ENCODE measurements at places on chromosomes 4 and X.
A peak's percentile ranks its signal among the peaks of the same experiment; 100 is the strongest.

GRCh38 chrX:64894454-64895038 is 81.7 kb downstream of the ZC4H2 start:
- no peak for DNase-seq

DNA sequence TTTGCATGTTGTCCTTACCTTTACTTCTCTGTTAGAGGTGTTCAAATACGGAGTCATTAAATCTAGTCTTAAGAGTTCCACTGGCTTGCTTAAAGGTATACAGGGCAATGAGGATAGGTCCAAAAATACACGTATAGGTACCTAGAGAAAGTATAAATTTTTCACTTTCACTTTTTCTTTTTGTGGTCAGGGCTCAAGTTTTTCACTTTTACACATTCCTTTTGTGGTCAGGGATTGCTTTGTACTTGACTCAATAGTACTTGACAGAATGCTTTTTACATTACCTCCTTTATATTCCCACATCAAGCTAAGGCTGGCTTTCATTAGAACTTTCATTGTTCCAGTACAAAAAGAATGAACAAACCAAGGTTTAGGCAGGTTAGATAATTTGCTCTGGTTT is 21.7 kb downstream of the TMEM184C start:
- no peak for DNase-seq

DNA sequence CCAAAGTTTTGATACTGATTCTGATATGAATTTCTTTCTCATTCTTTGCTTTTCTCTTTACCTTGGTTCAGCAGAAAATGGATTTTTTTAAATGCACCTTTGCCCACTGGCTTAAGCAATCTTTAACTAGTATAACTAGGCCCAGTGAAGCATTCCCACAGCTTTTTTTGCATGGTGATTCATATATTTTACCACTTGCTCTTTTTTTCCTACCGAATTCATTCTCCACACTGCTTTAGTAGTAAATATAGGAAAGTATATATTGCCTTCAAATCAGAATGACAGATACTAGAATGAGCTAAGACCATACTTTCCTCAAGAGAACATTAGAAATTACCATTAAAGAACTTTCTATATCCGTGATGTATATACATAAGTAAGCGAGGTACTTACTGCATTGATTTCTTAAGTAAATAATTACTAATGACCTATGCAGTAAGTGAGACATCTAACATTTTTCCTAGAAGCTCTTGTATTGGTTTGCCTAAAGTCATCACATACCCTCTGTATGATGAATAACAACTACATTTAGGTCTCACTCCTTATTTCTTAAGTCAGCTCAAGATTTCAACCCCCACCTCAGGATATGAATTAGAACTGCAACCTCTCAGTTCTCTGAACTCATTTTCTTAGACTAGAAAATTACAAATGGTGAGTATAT is 44.2 kb downstream of the SLC4A4 start:
- no peak for DNase-seq

- DNase-seq, result no peak
Observed at GRCh38 chr4:84778041-84778440, 188.4 kb downstream of the WDFY3 start.

DNA sequence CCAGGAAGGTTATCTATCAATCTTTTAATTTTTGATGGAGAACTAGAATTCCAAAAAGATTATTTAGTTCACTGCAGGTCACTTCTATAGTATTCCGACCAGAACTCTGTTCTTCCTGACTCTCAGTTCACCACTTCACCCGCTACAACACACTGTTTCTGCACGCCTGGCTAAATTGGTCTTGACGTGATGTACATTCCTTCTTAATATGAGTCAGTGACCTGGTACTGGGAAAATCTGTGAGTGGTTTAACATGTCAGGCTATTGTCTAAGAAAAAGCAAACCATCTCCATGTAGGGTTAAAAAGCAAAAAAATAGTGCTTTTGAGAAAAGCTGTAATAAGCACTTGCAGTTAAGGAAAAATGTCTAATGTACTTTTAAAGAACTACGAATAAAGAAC is 120.4 kb downstream of the NDST3 start:
- DNase-seq, result peak; percentile 54

DNA sequence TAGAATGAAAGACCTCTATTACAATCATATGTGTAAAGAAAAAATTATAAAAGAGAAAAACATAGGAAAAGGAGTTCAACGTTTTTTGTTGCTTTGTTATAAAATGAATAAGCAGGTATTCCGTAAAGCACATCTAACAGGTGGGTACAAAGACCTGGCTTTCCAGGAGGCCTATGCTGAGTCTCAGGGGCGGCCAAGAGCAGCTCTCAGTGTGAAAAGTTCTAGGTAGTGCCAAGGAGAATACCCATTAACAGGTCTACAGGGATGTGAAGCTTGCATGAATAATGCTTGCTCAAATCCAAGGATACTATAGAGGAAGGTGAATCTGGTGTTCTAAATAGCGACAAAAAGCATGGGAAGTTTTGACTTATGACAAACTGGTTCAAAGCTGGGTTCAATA is 944.4 kb downstream of the PDHA2 start:
- DNase-seq, result no peak

- DNase-seq, result no peak
Observed at GRCh38 chrX:8731559-8732395, at the start of gene ANOS1. Gene ANOS1 (minus strand): TSS chrX:8732137. CDS start chrX:8732036, 101 bp downstream.

GRCh38 chrX:140815868-140816267 is 106.3 kb downstream of the LINC00632 start:
- DNase-seq, result peak; percentile 5

- no peak for DNase-seq
Observed at GRCh38 chr4:54099748-54100574, at the start of gene GSX2. Gene GSX2 (plus strand): TSS chr4:54100163. CDS start chr4:54100345, 182 bp downstream.

DNA sequence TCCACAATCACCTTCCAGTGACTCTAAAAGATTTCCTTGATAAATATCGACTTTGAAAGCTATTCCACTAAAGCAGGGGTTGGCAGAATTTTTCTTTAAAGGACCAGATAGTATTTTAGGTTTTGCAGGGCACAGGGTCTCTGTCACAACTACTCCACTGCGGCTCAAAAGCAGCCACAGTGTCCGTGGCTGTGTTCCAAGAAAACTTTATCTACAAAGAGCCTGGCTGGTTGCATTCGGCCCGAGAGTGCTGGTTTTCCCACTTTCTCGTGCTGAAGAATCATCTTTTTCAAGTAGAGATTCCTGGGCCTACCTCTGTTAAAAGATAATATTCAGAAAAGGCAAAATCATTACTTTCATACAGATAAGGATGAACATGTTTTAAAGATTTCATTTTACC is 55.6 kb downstream of the TSPAN7 start:
- no peak for DNase-seq

- DNase-seq, result no peak
Observed at GRCh38 chrX:12329476-12329875, 191.2 kb downstream of the FRMPD4 start.

- DNase-seq, result no peak
Observed at GRCh38 chr4:42225286-42225685, 72.8 kb upstream of the BEND4 start.

DNA sequence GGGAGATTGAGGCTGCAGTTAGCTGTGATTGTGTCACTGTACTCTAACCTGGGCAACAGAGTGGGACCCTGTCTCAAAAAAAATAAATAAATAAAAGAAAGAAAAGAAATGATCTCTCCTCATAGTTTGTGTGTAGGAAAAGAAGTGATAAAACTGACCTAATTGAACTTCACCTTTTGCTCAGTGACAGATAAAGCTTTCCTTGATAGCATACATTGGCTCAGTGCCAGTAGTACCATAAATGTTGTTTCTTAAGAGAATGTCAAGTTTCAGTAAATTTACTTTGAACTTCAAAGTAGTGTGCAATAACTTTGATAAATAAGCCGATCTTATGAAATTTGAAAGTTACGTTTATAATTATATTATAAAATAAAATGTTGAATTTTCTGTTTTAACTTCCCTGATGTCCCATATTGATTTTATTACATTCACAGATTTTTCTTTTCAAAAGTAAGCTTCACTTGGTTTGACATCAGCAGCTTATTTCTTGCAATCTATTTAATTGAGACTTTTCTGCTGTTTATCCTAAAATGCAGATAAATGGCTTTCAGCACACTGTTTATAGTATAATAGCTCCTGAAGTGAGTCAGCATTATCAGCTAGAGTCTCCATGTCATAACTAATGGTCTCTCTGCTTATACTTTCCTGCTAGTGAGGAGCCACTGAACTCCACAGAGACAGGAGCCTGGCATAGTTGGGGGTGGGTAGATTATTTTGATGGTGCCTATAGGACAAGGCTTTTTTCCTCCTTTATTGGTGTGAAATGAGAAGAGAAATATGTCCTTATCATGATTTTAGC is 330.1 kb downstream of the BMPR1B start:
- no peak for DNase-seq

GRCh38 chrX:48153769-48154168 is 23.3 kb downstream of the SPACA5B start:
- DNase-seq, result no peak

- no peak for DNase-seq
Observed at GRCh38 chrX:116114999-116115398, 55.5 kb upstream of the AGTR2 start.

DNA sequence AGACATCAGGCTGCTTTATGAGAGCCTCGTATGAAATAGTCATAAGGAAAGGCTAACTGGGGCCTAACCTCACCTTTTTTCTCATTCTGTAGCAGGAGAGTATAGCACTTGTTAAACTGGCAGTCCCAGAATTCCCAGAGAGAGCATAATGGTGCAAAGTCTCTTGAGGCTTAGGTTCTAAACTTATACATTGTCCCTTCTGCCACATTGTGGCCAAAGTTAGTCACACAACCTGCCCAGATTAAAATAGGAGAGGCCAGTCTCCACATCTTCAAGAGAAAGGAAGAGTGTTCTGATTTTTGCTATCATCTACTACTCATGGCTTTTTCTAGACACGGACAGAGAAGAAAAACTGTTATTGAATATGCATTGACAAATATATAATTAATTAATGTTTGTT is 1588.9 kb upstream of the PCDH7 start:
- DNase-seq, result no peak

DNA sequence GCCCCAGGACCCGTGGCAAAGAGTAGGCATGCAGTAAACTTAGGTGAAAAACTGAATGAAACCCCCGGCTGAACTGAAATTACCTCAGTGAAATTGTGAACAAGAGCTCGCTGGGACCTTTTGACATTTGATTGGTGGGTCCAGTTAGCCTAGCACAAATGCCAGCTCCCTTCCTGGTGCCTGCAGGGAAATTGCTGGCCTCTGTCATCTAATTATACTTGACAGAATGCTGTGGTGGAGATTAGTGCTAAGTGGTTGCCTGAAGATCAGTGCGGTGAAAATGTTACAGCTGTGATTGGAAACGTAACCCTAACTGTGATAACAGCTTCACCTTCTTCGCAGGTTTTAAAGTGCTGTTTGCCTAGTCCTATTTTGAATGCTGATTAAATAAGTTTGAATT is 43.0 kb downstream of the ADD1 start:
- DNase-seq, result no peak

- DNase-seq, result no peak
Observed at GRCh38 chr4:184825141-184825895, 450 bp downstream of the ACSL1 start.

DNA sequence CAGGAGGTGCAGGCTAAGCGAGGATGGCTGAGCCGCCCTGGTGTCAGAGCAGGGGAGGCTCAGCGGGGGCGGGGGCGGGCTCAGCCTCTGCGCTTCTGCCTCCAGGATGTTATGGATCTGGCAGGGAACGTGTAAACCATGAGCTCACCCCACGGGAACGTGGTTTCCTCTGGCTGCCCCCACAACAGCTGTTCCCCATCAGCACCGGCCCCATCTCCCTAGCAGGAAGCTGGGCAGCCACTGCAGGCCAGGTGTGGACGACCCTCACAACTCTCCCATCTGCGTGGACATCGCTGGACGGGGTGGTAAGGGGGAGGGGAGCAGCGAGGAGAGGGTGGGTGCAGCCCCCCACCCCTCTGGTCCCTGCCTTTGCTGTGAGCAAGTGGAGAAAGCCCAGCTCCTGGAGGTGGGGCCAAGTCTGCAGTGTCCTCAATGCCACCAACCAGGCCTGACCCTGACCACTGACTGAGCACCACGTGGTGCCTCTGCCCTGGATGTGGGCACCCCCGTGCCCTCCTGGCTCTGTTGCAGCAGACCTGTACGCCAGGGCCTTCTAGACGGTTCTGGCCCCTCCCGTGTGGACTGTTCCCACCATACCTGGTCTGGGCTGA is 28.1 kb upstream of the SPON2 start:
- peak; percentile 73 for DNase-seq

- DNase-seq, result no peak
Observed at GRCh38 chrX:136736690-136737089, 44.0 kb downstream of the ARHGEF6 start.

- no peak for DNase-seq
Observed at GRCh38 chr4:84146300-84146959, 352.7 kb downstream of the NKX6-1 start.

DNA sequence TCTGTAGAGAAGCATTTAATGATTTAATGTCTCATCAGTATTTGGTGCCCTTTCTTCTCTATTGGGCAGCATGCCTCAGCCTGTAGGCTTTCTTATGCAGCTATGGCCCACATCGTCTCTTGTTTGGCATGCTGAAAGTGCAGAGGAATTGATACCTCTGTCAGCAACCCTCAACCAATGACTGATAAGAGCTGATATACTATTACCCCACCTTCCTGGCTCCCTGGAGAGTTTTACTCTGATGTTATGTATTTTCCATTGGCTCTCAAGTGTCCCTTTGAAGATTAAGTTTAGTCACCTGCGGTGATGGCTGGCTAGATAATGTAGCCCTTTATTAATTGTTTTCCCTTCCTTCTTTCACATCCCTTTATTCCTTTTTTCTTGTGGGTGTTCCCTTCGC is 41.2 kb upstream of the PDHA2 start:
- no peak for DNase-seq

DNA sequence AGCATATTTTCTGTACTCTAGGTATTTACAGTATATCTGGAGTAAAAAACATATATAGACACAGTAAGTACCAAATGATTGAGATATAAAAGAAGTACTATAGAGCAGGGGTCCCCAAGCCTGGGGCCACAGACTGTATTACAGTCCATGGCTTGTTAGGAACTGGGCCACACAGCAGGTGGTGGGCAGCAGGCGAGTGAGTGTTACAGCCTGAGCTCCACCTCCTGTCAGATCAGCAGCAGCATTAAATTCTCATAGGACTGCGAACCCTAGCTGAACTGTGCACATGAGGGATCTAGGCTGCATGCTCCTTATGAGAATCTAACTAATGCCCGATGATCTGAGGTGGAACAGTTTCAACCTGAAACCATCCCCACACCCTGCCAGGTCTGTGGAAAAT is 300.7 kb downstream of the NR3C2 start:
- no peak for DNase-seq

DNA sequence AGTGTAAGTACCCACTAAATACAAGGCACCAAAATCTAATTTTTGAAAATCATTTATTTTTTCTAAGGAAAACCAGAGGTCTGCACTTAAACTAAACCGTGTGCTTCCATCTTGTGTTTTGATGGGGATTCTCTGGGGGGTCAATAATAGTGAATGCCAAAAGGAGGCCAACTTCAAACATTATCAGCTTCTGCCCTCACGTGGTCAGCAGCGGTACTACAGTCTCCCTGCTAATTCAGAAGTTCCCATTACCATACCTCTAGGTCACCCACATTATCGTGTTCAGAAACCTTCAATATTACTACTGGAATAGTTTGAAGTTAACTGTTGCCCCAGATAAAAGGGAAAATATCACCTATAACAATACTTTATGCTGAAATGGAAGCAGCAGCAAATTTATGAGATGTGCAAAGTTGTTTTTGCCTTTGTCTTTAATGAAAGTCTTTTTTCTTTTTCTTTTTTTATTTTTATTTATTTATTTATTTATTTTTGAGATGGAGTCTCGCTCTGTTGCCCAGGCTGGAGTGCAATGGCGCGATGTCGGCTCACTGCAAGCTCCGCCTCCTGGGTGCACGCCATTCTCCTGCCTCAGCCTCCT is 17.3 kb downstream of the CTPS2 start:
- no peak for DNase-seq

- DNase-seq, result no peak
Observed at GRCh38 chr4:89117115-89117514, 5.8 kb downstream of the TIGD2 start.

Data from fibroblast of skin of left quadriceps (primary cell).